NCI-H1436 treated with DMSO at 0.1 percent for 48 hours (cell line): ENCODE measurements at places on chromosomes 3 and 15.

DNA sequence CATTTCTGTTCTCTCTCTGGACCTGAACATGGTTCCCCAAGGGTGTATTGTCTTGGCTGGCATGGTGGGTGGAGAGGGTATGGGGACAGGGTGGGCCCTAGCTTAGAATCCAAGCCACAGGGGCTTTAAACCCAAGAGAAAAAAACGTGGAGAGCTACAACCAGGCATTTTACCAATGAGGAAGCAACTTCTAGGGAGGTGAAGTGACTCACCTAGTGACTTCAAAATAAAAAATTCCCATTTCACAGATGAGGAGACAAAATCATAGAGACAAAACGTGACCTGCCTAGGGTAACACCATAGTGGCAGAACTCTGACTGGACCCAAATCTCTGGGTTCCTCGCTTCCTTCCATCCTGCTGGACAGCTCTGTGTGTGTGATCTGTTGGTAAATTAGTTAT is 216.8 kb downstream of the RPLP1 start:
- no peak for DNase-seq

DNA sequence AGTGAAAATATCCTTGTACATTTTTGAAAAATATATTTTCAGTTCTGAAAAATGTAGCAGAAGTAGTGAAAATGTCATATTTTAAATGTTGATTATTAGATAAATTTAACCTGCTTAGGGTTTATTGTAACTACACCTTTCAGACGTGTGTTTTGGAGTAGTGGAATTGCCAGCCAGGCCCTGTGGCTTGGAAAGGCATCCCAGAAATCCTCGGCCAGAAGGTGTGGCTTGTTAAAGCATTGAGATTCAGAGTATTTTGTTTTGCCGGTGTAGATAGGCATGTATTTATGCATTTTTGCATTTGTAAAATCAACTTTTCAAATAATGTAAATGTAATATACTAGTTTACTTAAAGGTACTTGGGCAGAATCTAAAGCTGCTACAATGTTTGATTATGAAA is 7.0 kb downstream of the EBLN2 start:
- no peak for DNase-seq

- DNase-seq = no peak
Measured at GRCh38 chr15:92813485-92813884, 86.6 kb upstream of the CHD2 start.

GRCh38 chr3:73609655-73610054 is 15.1 kb downstream of the PDZRN3 start:
- DNase-seq = no peak

DNA sequence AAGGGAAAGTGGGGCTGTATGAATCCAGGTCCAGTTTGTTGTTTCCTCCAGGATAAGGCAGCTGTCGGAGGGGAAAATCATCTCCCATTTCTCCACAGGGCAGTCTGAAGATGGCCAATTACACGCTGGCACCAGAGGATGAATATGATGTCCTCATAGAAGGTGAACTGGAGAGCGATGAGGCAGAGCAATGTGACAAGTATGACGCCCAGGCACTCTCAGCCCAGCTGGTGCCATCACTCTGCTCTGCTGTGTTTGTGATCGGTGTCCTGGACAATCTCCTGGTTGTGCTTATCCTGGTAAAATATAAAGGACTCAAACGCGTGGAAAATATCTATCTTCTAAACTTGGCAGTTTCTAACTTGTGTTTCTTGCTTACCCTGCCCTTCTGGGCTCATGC is 911 bp downstream of the CCRL2 start:
- DNase-seq = no peak

GRCh38 chr3:144770281-144770680 is 798.7 kb downstream of the DIPK2A start:
- no peak for DNase-seq

DNA sequence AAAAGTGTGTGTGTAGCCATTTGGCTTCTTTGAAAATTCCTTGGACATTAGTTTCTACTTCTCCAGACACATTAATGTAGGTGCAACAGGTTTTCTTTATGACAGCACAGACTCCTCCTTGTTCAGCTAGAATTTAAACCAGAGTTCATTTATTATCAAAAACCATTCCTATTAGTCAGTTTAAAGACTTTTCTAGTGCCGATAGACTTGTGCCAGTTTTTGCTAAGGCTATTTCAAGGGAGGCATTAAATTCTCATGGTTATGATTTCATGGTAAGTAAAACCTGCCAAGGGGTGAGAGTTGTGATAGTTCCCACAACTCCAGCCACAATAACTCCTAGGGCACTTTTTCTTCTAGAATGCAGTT is 20.6 kb upstream of the SENP7 start:
- DNase-seq = no peak

- no peak for DNase-seq
Measured at GRCh38 chr15:67922971-67923945, 83.4 kb upstream of the RNU6-1 start.

GRCh38 chr3:117706756-117707155 is 997.2 kb downstream of the TUSC7 start:
- no peak for DNase-seq

DNA sequence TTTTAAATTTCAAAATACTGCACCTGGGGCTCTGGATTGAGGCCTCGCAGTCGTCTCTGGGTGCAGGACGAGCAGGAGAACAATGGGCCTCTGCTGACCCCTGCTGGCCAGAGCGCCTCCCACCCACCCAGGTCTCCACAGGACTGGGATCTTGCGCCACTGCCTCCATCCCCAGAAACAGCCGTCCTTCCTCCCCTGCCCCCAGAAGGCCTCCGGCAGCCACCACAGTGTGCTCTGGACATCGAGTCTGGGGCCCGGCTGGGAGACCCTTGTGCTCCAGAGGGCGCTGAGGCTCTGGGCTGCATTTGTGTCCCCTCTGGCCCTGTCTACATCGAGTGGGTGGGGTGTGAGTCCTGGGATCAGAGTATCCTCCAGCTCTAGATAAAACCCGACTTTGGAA is 6.7 kb upstream of the ACSBG1 start:
- no peak for DNase-seq

GRCh38 chr15:37056177-37057121 is 43.9 kb downstream of the MEIS2 start:
- DNase-seq = peak; percentile 32

DNA sequence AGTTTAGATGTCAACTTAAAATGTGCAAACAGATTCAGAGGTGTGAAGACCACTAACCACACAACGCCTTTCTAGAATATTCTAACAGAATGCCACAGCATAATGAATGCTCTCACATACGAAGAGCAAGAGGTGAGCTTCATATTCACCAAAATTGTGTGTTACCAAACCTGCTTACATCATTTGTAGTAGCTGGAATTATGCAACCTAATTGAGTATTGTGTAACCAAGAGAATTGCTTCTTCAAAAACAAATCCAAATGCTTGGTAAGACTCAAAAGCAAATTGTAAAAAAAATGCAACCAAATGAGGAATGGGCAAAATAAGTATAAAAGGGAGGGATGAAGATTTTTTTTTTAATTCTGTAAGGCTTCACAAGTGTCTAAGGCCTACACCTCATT is 160.7 kb downstream of the TAFA4 start:
- DNase-seq = no peak

GRCh38 chr3:108152274-108152673 is 61.4 kb upstream of the CD47 start:
- no peak for DNase-seq

GRCh38 chr3:101243285-101244211 is 76.8 kb downstream of the IMPG2 start:
- DNase-seq = no peak

GRCh38 chr15:70415398-70415797 is 317.7 kb upstream of the TLE3 start:
- DNase-seq = no peak

- no peak for DNase-seq
Measured at GRCh38 chr15:41465822-41466421, 27.8 kb upstream of the ITPKA start.

DNA sequence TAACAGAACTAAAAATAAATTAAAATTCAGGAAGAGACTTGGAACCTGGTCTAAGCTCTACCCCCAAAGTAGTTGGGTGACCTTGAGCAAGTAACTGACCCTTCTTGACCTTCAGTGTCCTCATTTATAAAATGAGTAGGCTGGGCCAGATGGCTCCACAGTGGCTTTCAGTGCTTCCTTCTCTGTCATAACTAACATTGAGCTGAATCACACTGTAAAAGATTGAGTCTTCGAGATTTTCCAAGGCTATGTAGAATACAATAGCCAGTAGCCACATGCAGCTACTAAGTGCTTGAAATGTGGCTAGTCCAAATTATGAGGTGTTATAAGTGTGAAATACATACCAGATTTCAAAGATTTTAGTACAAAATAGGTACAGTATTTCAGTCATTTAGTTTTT is 313.3 kb downstream of the MECOM start:
- DNase-seq = no peak

GRCh38 chr3:39189959-39190269 is 2.5 kb downstream of the XIRP1 start:
- no peak for DNase-seq

DNA sequence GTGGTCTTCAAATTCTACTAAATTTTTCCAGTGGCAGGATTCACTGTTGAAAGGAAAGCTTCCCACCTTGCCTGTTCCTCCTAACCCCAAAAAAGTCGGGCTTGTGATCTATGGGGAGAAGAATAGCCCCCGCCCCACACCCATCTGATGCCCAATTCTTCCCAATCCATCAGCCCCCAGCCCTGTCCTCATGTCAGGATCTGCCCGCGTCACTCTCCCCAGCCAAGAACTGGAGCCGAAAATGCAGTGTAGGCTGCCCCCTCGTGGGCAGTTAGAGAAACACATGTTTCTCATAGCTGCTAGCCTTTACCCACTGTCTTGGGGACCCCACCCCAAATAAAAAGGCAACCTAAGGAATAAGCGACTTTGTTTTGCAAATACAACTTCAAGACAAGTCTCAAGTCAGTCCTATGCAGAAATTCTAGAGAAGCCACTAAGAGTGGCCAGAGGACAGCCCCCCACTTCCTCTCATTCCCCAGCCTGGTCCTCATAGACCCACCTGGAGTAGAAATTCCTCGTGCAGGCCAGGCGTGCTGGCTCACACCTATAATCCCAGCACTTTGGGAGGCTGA is 13.0 kb upstream of the CSK start:
- no peak for DNase-seq

DNA sequence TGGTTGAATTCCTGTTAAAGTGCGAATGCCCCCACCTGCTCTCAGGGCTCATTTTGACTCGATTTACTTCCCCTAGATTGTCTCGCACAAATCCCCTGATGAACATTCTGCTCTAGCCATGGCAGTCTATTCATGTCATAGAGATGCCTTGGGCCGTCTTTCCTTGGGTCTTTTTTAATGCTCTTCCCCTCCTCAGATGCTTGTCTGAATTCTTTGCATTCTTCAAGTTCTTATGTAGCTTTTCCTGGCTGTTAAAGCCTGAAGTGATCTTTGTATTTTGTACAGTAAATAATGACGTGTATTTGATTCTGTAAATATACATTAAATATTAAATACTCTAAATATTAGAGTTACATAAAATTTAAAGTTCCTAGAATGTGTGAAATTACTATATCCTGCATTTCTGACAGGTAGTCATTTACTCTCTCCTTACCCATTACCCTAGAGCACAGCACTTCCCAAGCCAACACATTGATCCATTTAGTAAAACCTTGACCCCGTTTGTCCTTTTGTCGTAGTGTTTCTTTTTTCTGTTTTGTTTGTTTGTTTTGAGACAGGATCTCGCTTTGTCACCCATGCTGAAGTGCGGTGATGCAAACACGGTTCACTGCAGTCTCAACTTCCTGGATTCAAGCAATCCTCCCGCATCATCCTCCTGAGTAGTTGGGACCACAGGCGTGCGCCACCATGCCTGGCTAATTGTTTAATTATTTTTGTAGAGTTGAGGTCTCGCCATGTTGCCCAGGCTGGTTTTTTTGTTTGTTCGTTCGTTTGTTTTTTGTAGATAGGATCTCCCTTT is 47.9 kb downstream of the YEATS2 start:
- DNase-seq = no peak

DNA sequence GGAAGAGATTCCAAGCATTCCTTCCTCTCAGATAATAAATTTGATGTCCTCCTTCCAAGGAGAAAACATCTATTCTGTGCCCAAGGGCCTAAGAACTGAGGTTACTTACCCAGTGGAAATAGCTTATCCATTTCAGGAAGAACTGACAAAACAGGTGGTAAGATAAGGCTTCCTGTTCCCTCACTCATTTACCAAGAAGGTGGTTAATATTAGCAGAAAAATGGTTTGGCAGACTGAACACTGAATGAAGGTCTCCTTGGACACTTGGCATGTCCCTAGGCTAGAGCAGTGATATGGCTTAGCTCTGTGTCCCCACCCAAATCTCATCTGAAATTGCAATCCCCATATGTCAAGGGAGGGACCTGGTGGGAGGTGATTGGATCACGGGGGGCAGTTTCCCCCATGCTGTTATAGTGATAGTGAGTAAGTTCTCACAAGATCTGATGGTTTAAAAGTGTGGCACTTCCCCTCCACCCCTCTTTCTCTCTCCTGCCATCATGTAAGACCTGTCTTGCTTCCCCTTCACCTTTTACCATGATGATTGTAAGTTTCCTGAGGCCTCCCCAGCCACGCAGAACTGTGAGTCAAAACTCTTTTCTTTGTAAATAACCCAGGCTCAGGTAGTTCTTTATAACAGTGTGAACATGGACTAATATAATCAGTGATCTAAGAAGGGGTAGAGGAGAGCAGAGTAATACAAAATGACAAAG is 127.4 kb downstream of the ST8SIA2 start:
- no peak for DNase-seq

- no peak for DNase-seq
Measured at GRCh38 chr3:13419505-13420044, 547 bp downstream of the NUP210 start.

GRCh38 chr3:151283907-151284461 is 5.6 kb upstream of the P2RY14 start:
- DNase-seq = no peak

DNA sequence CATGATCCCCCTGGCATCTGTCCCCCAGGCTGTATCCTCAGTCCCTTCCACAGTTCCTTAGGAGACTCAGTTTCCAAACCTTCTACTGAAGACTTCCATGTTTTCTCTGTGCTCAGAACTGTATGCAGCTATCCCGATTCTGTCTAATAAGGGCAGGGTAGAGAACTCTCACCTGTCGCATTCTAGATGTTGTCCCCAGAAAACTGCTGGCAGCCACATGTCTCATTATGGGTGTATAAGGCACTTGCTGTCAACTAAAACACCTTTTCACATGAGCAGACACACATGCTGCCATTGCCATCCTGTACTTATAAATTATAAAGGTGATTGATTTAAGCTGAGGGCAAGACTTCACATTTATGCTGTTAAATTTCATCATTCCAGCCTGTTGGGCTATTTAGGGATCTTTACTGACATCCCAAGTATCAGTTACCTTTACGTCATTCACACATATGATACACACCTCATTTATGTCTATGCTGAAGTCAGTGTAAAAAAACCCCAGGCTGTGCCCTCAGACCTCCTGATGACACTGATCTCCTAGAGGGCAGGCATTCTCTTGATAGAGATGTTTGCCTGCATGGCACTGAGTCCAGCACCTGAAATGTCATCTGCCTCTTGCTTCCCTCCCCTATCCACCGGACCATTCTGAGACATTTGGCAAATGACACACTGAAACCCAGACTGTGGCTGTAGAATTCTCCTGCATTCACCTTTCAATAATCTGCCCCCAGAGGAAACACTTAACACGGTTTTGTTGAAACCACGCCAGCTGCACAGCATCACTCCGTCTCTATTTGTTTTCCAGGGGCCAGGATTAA is 35.8 kb downstream of the BTD start:
- no peak for DNase-seq
